ENCODE measurements at places on chromosomes 2 and 18. TPM values are rescaled to one million over a fixed set of nuclear protein-coding genes. Genes with fewer than 3 reads are reported as not detected.

DNA sequence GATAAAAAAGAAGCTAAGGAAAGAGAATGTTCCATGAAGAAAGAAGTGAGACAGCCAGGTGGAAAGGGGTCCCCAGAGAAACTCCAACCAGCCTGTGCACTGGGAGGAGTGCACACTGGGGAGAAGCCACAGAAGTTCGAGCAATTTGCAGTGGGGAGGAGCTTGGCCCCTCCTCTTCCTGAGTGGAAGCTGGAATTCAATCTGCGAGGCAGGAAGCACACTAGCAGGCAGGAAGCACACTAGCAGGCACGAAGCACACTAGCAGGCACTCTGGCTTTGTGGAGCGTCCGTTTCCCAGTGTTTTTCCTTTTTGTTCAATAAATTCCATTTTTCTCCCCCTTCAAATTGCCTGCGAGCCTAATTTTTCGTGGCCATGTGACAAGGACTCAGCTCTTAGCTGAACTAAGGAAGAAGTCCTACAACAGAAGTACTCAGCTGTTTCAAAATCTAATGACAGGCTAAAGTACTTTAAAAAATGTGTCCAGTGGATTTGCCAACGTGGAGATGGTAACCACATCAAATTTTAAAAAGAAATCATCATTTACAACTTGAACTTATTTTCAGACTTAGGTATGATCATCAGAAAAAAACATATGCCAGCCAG lies 21.4 kb upstream of the SPIRE1 start:
- H3K4me1 ChIP-seq, result peaks cover 8% of the 10 kb centered on the region
- peak overlapping the region; percentile 27 for H3K4me3 ChIP-seq
- H3K27me3 ChIP-seq, result no peaks in the 10 kb centered on the region
- H3K27ac ChIP-seq, result peak overlapping the region; percentile 65
- peaks cover 25% of the 10 kb centered on the region for H3K36me3 ChIP-seq

DNA sequence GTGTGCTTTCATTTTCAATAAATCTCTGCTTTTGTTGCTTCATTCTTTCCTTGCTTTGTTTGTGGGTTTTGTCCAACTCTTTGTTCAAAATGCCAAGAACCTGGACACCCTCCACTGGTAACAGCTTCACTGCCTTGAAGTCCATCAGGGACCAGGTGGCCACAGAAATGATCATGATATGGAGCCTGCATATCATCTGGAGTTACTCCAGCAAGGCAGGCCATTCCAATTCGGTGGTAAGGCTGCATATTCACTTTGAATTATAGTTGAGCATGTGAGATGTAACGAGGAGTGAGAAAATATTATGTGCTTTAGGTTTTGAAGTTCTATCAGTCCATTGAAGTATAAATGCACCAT lies 26.3 kb upstream of the SPATA3 start:
- peaks cover 23% of the 10 kb centered on the region for H3K27me3 ChIP-seq
- no peak overlapping the region for H3K27ac ChIP-seq
- H3K4me3 ChIP-seq, result no peak overlapping the region
- no peak for DNase-seq
- H3K4me1 ChIP-seq, result peaks cover 29% of the 10 kb centered on the region

DNA sequence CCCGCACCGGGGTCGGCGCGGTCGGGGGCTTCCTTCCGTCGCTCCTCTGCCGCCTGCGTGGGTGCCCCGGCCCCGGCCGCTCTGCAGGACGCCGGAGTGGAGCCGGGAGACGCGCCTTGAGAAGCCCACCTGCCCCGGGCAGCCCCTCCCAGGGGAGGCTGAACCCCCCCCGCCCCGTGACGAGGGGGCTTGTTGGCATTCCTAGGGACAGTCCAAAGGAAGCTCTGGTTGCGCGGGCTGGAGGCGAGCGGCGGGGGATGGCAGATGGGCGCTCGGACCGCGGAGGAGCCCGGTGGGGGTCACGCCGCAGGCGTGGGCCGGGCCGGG lies 133.5 kb upstream of the MGAT5 start:
- no peaks in the 10 kb centered on the region for H3K36me3 ChIP-seq
- H3K4me1 ChIP-seq, result peaks cover 41% of the 10 kb centered on the region
- peaks cover 15% of the 10 kb centered on the region for H3K27me3 ChIP-seq
- no peak for DNase-seq
- H3K27ac ChIP-seq, result no peak overlapping the region

SYT4 gene
- not detected for total RNA-seq

MC4R gene
- total RNA-seq, result not detected

MAP4K4 gene
- 41.2 TPM for total RNA-seq

GRCh38 chr2:170152421-170152820 lies 25.5 kb upstream of the MYO3B start:
- no peak for DNase-seq
- peaks cover 7% of the 10 kb centered on the region for H3K27me3 ChIP-seq
- H3K27ac ChIP-seq, result no peak overlapping the region
- no peak overlapping the region for H3K4me3 ChIP-seq

DNA sequence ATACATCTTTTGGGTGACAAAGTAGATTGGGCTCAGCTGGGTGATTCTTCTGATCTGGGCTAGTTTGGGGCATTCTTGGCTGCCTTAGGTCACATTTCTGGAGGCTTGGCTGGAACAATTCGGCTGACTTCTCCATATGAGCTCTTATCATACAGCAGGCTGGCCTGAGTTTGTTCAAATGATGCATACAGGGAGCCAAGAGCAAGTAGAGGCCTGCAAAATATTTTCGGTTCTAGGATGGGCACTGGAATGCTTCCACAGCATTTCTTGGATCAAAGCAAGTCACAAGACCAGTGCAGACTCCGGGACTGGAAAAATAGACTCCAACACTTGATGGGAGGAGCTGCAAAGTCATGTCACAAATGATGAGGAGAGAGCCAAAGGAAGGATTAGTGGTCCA lies 98.4 kb downstream of the SCG2 start:
- H3K27me3 ChIP-seq, result no peaks in the 10 kb centered on the region
- H3K4me1 ChIP-seq, result no peaks in the 10 kb centered on the region
- no peak for DNase-seq
- H3K36me3 ChIP-seq, result no peaks in the 10 kb centered on the region
- no peak overlapping the region for H3K4me3 ChIP-seq

Measured in activated CD4-positive, alpha-beta T cell treated with anti-CD3 and anti-CD28 coated beads, Interleukin-2, amount 10 ng/mL, durations not matched to agents 24 days and 14 days (primary cell).